ENCODE measurements at places on chromosomes 6 and 20.

- ATAC-seq: no peak
Measured at GRCh38 chr6:8982668-8983067, 547.3 kb upstream of the SLC35B3 start.

- peak; percentile 87 for ATAC-seq
Measured at GRCh38 chr6:82711971-82712370, 348.4 kb downstream of the TPBG start.

GRCh38 chr6:112087916-112088315 lies 525 bp downstream of the FAM229B start:
- no peak for ATAC-seq

DNA sequence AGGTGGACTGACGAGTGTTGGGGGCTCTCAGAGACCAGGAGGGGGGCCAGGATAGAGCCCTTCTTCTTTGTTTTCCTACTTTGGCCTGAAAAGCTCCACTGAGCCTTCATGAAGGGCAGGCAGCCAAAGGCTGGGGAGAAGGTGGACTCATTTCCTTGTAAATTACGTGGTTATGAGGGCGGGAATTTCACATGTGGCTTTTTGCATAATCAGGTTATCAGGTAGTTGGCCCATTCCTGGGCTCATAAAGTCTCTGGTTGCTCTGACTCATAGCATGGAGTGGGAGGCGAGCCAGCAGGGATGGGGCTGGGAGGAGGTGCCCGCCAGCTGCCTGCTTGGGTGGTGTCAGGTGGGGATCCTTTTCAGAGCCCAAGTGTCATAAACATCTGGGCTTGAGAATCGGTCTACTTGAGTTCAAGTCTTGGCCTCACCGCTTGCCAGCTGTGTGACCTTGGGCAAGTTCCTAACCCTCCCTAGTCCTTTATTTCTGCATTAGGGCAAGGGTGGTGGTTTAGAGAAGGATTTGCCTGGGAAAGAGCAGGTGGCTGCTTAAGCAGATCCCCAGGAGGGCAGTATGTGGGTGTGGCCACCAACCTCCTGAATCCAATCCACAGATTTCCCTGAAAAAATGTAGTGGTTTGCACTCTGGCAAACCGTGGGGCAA lies 26.5 kb upstream of the RNF24 start:
- ATAC-seq: no peak

Data from gastroesophageal sphincter (tissue), 4 donors.